ENCODE measurements at places on chromosomes 3 and 15.

DNA sequence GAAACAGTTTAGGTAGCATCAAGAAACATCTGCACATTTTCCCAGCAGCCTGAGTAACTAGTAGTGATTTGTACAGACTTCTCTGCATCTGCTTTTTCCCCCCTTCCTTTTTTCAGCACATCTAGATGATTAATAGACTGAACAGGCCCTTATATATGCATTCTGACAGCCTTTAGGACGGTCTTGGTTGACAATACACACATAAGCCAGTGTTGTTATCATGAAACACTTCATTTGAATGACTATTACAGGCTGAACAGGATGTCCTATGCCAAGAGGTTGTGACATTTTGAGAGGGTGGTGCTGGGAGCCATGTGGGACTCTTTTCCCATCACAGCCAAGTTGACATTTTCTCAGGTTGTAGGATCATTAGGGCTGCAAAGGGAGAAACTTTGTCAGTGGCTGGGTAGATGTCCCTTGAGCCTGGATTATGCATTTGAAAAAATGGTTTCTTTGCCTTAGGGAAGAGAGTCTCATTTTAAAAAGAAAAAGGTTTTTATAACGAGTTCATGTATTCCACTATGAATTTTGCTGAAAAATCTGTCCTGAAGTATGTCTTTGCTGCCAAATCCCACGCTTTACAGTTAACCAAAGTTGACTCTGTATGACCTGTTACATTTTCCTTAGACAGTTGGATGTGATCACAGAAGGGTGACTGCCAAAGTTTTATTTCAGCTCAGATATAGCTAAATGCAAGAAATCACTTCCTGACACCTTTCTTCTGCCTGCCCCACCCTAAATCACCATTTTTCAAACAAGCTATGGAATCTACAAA, 73.7 kb downstream of the FILIP1L start:
- DNase-seq, result peak; percentile 53

DNA sequence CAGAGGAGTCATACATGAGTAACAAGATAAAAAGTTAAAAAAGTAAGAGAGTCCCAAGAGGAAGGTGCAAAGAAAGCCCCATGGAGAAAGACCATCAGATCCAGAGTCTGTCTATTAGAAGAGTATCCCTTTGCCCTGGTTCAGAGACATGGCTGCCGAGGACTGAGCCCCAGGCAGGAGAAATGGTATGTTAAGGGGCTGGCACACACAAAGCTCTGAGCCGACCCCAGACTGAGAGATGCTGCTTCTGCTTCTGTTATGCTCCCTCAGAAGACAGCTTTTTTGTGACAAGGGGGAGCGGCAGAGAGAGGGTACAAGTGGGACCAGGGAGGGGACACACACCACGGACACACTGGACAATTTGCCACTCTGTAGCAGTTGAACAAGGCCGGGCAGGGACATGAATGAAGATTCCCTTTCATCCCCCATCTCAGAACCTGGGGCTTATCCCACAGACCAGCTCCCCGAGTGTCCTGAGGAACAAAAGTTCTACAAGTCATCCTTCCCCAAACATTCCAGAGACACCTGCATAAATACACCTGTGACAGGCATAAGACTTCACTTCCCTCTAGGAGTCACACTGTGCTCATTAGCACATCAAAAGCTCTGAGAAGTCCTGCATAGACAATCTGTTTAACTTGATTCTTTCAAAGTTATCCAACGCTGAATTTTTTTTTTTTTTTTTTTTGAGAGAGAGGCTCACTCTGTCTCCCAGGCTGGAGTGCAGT, 161.6 kb upstream of the WNT5A start:
- no peak for DNase-seq

DNA sequence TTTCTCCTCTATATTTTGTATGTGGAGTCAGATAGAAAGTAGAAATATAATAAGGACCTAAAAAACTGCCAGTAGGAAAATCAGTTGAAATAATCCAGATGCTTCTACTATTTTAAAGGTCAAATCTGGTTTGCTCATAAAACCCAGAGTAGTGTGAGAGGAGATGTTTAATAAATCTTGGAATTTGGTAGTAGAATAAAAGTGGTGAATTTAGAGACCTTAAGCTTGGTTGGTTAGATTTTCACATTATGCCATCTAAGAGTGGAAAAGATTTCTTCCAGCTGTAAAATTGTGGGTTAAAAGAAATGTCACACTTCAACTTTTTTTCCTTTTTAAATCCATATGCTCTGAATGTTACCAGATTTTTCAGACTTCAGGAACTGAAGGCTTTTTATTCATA, 266.4 kb upstream of the GOLIM4 start:
- no peak for DNase-seq

DNA sequence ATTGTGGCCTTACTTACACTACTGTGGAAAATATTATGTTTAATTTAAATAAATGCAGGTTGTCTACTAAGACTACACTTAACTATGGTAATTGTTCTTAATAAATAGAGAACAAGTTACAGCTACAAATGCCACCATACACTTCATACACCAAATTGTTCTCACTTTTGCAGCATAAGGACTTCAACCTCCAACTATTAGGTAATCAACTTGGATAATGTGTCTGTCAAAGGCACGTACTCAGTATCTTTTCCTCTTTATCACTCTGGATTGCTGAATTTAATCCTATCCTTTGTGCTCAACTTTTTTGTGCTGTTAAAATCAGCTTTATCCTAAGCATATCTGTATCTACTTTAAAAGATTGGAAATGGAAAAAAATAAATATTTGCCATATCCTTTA, 41.6 kb upstream of the TMEM87A start:
- DNase-seq, result no peak

DNA sequence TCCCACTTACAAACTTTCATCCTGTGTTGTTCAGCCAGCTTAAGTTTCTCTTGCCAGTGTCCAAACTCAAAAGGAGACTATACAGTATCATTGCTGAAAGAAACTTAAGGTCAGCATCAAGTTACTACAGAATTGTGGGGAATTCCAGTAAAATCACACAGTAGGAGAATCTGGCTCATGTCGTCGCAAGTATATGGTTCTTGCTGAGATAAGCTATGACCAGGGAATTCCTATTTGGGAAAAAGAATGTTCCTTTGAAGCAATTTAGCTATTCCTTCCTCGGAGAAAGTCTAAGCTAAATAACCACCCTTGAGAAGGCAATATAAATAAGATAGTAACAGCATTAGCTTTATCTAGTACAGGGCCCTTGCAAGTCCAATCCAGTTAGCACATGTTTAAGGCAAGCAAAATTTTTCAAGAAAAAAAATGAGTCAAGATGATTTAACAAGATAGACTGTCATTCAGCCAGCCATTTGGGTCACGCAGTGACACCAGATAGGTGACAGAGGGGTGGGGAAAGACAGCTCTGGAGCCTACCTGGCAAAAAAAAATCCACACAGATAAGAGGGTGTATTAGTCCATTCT, 78.2 kb upstream of the THBS1 start:
- DNase-seq, result peak; percentile 21

GRCh38 chr3:161395115-161396012, 24.0 kb upstream of the SPTSSB start:
- DNase-seq, result no peak

DNA sequence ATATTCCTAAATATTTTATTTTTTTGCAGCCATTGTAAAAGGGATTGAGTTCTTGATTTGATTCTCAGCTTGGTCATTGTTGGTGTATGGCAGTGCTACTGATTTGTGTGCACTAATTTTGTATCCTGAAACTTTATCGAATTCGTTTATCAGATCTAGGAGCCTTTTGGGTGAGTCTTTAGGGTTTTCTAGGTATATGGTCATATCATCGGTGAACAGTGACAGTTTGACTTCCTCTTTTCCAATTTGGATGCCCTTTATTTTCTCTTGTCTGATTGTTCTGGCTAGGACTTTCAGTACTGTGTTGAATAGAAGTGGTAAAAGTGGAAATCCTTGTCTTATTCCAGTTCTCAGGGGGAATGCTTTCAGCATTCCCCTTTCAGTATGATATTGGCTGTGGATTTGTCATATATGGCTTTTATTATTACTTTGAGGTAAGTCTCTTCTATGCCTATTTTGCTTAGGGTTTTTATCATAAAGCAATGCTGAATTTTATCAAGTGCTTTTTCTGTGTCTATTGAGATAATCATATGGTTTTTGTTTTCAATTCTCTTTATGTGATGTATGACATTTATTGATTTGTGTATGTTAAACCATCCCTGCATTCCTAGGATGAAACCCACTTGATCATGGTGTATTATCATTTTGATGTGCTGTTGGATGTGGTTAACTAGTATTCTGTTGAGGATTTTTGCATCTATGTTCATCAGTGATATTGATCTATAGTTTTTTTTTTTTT, 11.4 kb upstream of the SLC9A9 start:
- DNase-seq, result no peak

- no peak for DNase-seq
These were observed 21.0 kb downstream of the TMEM158 start for GRCh38 chr3:45205126-45205525.

- no peak for DNase-seq
These were observed 87.5 kb downstream of the TNFAIP8L3 start for GRCh38 chr15:51007131-51007666.

DNA sequence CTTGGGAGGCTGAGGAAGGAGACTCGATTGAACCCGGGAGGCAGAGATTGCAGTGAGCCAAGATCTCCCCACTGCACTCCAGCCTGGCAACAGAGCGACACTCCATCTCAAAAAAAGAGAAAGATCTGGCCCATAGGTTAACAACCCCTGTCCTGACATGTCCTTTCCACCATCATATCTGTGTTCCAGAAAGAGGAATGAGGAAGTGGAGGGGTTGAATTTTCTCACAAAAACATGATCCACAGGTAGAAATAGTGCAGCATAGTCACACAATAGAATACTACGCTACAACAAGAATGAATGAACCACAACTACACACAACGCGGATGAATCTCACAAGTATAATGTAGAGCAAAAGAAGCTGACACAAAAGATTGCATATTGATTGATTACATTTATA, 4.7 kb upstream of the SLC51B start:
- DNase-seq, result no peak

GRCh38 chr15:58420579-58421043, 11.2 kb upstream of the LIPC start:
- no peak for DNase-seq

DNA sequence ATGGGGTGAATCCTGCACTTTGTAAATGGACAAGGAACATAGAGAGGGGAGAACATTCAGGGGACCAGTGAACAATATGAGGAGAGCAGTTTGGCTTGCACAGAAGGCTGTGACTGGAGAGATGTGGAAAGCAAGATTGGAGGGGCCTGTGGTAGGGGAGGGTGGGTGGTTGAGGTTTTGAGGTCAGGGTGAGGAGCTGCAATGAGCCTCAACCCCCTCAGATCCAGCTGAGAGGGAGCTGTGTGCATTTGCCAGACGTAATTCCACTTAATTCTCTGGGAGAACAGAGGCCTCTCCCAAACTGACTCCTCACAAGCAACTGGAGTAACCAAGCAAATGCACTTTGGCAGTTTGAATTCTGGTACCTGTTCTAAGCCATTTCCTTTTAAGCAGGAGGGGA, 253.1 kb upstream of the TRIM42 start:
- DNase-seq, result no peak

Data from fibroblast of skin of scalp (primary cell).